Fibroblast of skin of abdomen (primary cell): ENCODE measurements at places on chromosomes 12 and 14.

DNA sequence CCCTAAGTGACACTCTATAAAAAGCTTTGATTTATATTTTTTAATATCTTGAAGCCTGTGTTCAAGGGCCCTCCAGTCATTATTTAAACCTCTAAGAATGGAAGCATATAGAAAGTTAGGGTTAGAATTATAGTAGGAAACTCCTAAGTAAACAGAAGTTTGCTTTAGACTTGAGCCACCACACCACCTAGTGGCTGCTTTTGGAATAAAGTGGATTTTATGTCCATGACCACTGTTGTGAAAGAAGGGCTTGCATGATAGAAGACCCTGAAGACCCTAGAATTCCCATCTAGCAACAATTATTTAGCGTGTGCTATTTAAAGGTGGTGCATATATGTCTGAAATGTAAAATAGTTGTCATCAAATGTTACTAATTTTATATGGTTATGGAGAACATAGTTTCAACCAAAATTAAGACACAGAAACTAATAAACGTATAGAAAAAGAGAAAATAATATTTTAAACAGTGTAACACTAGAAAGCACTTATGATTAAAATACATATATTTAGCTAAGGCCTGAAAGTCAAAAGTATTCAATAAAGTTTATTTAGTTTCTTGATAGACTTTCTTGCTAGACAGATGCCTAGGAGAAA is 21.3 kb downstream of the LRRIQ1 start:
- DNase-seq, result peak; percentile 50

DNA sequence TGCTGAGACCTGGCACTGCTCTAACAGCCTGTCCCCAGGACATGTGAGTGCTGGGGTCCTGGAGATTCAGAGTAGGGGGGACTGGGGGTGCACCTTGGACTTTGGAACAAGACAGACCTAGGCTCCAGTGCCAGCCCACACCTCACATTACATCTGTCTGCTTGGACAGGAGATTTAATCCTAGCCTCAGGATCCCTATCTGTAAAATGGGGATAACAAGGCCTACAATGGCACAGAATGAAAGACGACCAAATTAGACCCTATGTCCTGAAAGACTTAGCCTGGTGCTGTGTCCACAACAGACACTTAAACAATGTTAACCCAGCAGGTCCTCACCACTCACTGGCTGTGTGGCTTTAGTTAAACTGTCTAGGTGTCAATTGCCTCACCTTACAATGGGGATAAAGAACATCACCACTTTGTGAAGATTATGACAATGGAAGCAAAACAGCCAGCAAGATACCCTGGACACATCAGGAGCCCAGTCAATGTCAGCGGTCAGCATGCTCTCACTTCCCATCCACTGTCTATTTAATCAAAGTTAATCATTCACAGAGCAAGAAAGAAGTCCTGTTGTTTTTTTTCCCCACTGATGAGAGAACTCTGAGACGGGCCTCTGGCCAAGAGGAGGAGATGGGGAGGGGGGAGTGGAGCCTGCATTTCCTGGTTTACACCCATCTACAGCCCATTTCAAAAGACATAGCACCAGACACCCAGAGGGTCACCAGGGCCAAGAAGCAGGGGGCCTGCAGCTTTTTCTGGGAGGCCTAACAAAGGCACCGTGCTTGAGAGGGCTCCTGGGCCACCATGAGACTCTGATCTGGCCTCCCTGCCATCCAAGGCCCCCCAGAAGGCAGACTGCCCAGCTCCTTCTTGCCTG is 40.6 kb downstream of the ACTN1 start:
- no peak for DNase-seq

GRCh38 chr14:53534841-53535240 is 381.7 kb upstream of the DDHD1 start:
- DNase-seq, result peak; percentile 77

DNA sequence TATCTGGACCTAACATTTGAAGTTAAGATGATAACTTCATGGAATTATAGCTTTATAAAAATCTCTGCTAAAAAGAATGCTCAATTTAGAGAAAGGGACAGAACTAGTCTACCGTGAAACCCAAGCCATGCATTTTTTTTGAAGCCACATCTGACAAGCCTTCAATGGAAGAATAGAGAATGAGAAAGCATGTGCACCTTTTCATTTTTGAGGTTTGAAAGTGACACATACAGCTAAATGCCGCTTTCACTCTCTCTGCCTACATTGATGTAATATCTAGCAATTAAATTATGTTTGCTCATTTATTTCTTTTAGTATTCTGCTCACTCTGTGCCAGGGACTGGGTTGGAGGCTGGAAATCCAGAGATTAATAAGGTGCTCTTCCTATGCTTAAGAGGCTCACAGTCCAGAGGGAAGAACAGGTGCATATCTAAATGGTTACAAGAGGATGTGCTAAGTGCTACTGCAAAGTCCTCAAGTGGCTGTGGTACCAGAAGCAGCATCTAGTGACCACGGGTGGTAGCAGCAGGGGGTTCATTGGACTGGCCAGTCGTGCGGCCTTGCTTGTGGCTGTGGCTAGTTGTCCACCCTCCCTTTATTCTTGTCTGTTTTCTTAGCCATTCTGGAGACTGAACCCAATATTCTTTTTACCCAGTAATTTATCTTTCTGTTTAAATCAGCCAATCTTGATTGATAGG is 60.4 kb downstream of the PPP1R36 start:
- DNase-seq, result no peak

DNA sequence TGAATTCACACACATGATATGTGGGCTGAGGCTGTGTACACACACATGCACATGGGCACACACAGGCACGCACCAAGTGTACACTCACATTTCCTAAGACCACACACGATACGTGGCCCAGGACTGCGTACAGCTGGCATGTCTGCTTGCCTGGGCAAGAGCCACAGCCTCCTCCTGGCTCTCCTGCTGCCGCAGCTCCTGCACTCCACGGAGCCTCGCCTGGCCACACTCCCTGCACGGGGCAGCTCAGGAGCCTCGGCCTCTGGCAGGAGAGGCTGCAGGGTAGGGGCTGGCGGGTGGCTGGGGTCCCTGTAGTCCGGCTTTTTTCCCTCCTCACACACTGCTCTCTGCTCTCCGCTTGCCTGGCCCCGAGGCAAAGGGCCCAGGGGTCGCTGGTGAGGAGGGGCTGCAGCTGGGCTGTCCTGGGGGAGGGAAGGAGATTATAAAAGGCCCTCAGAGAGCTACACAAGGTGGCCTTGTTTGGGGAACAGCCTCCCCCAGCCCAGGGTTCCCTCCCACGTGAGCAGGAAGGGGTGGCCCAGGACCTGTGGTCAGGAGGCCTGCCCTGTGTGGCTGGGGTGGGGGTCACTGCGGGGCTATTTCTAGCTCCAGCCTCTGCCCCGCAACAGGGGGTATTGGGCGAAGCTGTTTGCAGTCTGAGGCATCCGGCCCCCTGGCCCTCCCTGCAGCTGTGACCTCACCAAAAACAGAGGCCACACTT is 89.0 kb upstream of the SFSWAP start:
- DNase-seq, result no peak

DNA sequence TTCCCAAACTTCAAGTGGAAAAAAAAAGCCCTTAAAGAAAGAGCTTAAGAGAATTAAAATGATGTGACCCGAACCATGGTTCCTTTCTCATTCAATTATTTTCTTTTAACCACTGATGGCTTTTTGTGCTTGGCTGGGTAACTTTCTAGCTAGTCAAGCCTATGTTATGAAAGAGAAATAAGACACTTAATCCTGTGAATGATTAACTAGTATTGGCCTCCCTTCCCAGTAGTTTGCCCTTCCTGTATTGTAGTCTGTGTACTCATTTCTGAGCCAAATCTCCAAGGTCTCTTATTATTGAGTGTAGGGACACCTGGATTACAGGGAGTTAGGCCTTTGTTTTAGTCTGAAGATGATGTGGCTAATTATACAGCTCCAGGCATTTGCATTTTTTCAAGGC is 353.0 kb downstream of the RAD51B start:
- no peak for DNase-seq

GRCh38 chr12:28222081-28222700 is 31.9 kb downstream of the CCDC91 start:
- no peak for DNase-seq

DNA sequence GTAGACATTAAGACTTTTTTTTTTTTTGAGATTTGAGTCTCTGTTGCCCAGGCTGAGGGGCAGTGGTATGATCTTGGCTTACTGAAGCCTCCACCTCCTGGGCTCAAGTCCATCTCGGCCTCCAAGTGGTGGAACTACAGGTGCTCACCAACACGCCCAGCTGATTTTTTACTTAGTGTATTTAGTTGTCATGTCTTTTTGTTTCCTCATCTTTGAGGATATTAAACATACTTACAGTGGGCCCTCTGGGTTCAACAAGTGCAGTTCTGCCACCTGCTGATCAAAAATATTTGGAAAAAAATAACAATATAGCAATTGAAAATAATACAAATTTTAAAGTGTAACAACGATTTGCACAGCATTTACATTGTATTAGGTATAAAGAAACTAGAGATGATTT is 4.4 kb upstream of the B4GALNT1 start:
- DNase-seq, result no peak

GRCh38 chr14:61965030-61965745 is 203.0 kb downstream of the SNAPC1 start:
- peak; percentile 79 for DNase-seq

GRCh38 chr14:104355101-104356019 is 217.0 kb downstream of the KIF26A start:
- no peak for DNase-seq

- peak; percentile 41 for DNase-seq
Observed at GRCh38 chr14:51211149-51211548, 28.9 kb upstream of the TMX1 start.

DNA sequence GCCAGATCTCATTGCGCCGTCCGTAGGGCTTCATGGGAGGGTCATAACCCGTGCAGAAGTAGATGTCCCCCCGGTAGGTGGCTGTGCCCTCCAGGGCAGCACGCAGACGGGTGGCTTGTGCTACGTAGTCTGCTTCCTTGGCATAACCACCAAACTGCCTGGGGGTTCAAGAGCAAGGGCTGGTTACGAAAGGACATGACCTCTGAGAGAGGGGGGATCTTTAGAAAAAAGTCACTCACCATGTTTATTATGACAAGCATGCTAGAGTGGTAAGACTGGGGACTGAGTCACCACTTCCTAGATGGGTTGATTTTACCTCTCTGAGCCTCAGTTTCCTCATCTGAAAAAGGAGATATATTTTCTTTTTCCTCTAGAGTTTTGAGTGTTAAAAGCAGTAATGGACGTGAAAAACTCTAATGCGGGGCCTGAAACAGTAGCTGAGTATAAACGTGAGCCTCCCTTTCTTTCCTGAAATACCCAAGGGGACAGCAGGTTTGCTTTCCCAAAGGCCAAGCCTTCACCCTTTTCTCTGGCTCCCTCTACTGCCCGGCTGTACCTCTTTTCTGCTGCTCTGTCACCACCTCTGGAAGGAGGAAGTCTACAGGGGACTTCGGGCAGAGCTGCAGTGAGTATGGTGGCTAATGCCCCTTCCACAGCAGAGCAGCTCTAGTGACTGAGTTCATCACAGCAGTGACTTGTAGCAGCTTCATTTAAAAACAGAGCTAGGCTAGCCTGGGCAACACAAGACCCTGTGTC is 23.5 kb upstream of the GPRC5D start:
- peak; percentile 38 for DNase-seq

- DNase-seq, result no peak
Observed at GRCh38 chr14:64187331-64187730, 106.8 kb downstream of the ESR2 start.

GRCh38 chr14:89504091-89504490 is 87.1 kb upstream of the FOXN3 start:
- peak; percentile 27 for DNase-seq

DNA sequence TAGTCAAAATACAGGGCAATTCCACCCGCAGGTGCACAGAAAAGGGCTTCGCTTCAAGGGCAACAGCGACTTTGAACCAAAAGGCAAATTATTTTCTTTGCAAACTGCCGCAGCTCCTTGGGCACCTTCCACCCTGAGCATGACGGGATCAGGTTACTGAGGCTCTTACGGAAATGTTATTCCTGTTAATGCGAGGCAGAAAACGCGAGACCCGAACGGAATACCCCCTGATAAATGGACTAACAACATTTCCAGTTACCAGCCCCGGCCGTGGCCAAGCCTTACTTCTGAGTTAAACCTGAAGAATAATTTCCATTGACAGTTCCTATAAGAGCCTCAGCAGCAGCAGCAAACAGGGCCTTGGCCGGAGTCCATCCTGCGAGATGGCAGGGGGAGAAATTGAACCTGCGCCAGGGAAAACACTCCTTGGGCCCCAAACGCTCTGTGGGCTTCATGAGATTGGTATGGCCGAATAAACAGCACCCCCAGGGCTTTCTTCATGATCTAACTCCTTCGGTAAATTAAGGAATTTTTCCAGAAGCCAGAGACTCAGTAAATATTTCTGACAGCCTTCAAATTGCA is 70.0 kb upstream of the DICER1 start:
- peak; percentile 75 for DNase-seq

GRCh38 chr12:109110988-109111495 is 5.3 kb upstream of the ACACB start:
- peak; percentile 80 for DNase-seq

GRCh38 chr14:69042787-69043444 is 63.8 kb upstream of the ACTN1 start:
- DNase-seq, result no peak
